ENCODE measurements at places on chromosomes 16 and 17. TPM values are rescaled to one million over a fixed set of nuclear protein-coding genes. Genes with fewer than 3 reads are reported as not detected.

CACNG3 gene
- not detected for total RNA-seq

KRTAP2-2 gene
- not detected for total RNA-seq

SLC38A7 gene
- 9.8 TPM for total RNA-seq

MYBBP1A gene
- 44.6 TPM for total RNA-seq

TAX1BP3 gene
- 56.7 TPM for total RNA-seq

KRT24 gene
- not detected for total RNA-seq

TADA2A gene
- total RNA-seq: 30.7 TPM

DNAI2 gene
- total RNA-seq: not detected

DNA sequence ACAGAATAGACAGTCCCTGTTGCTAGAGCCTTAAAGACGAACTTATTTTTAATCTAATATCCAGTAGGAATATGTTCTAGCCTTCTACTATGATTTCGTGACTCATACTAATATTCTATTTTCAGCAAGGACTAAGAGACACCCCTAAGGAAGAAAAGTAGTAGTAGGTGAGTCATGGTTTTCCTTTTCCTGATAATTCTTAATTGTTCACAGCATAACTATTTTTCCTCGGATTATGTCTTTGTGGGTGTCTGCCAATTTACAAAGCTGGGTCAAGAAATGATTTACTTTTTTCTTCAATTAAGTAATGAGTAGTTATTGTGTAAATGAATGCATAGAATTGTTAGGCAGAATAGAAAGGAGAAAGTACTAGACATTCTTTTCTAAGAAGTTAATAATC lies 292.2 kb downstream of the TOX3 start:
- DNase-seq: no peak

GRCh38 chr17:18025945-18026776 lies 12.8 kb downstream of the ATPAF2 start:
- DNase-seq: no peak

GRCh38 chr17:16282522-16282921 lies 65.5 kb downstream of the PIGL start:
- DNase-seq: no peak

DNA sequence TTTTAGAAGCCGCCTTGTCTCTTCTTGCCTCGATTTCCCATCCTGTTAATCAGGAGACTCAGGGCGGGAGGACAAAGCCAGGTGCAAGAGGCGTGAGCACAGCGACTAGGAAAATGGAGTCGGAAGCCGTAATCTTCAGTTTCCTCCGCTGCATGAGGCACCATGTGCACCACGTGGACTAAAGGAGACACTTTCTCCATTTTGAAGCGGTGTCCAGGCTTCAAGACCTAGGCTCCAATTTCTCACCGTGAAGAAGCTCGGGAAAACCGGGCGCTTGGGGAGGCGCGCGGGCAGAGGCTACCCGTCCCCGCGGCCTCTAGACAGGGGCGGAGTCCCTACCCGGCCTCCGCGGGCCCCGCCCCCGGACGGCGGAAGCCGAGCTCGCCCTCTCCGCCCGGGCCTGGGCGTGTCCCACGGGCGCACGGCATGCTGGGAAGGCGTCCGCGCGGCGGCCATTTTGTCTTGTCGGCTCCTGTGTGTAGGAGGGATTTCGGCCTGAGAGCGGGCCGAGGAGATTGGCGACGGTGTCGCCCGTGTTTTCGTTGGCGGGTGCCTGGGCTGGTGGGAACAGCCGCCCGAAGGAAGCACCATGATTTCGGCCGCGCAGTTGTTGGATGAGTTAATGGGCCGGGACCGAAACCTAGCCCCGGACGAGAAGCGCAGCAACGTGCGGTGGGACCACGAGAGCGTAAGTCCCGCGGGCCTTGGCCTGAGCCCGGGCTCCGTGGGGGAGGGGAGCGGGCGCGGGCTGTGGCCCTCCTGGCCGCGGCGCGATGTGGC lies at the start of gene LUC7L3:
LUC7L3 (plus strand) TSS at position 460 of the 780 bp plus-strand sequence; CDS start at position 590, 130 bp downstream.
- peak; percentile 97 for DNase-seq

DNA sequence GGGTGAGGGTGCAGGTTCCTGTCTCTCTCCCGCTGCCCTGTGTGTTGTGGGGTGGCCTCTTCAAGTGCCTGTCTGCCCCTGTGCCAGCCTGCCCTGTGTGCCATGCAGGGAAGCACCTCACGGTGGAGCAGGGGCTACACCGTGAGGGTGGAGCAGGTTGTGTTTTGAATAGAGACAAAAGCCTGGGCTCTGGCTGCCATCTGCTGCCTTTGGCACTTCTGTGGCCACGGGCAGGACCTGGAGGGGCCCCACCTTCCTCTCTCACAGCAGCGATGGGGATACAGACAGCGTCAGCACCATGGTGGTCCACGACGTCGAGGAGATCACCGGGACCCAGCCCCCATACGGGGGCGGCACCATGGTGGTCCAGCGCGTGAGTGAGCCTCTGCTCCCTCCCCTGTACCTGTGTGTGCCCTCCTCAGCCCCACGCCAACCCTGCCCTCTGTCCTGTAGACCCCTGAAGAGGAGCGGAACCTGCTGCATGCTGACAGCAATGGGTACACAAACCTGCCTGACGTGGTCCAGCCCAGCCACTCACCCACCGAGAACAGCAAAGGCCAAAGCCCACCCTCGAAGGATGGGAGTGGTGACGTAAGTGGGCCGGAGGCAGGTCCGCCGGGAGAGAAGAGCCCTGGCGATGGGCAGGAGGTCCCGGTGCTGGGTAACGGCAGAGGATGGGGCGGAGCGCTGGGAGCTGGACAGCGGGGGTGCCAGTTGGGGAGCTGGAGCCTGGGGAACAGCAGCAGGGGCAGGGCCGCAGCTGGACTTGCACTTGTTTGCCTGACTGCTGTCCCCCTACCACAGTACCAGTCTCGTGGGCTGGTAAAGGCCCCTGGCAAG lies 5.4 kb upstream of the C17orf107 start:
- DNase-seq: no peak

DNA sequence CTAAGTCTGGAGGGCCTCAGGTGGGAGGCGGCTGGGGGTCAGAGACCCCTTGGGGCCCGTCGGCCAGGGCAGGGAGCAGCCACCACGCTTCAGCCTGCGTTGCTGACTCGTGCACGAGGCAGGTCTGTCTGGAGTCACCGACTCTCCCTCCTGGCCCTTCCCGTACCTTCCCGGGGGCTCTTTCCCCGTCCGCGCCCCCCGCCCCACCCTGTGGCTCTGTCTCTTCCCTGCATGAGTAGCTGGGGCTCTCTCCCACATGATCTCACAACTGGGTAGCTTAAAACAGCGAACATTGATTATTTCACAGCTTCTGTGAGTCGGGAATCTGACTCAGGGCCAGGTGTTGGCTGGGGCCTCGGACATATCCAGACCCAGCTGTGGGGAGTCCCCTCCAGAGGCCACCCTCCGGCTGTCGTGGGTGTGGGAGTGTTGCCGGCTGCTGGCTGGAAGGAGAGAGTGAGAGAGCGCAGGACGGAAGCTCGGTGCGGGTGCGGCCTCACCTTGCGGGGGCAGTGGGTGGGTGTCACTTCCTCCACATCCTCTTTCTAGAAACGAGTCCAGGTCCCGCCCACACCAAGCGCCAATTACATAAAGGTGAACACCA lies 17.3 kb downstream of the BAHCC1 start:
- no peak for DNase-seq

DNA sequence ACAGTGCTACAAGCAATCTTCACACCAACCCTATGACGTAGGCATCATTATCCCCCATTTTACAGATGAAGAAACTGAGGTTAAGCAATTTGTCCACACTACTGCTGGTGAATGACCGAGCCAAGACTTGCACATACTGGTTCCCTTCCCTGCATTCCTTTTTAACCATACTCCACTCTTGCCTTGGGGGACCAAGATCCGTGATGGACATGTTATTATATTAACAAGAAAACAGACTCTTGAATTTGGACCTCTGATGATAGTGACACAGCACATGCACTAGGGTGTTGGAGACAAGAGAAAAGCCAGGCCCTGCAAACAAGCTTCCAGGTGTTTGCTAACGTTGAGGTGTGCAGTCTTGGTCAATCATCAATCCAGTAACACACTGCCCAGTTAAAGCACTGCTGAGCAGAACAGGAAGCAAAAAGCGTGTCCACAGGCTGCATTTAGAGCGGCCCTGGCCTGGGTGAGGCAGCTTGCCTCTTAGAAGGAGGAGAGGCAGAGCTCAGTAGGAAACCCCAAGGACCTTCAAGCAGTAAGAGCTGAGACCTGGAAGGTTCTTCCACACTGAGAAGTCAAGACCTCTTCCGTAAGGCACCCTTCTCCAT lies 36.7 kb downstream of the HNF1B start:
- DNase-seq: no peak

GRCh38 chr17:10270258-10270657 lies 71.9 kb upstream of the GAS7 start:
- no peak for DNase-seq

All from neural progenitor cell (in vitro differentiated cells).